ENCODE measurements at places on chromosomes 7 and 10.

DNA sequence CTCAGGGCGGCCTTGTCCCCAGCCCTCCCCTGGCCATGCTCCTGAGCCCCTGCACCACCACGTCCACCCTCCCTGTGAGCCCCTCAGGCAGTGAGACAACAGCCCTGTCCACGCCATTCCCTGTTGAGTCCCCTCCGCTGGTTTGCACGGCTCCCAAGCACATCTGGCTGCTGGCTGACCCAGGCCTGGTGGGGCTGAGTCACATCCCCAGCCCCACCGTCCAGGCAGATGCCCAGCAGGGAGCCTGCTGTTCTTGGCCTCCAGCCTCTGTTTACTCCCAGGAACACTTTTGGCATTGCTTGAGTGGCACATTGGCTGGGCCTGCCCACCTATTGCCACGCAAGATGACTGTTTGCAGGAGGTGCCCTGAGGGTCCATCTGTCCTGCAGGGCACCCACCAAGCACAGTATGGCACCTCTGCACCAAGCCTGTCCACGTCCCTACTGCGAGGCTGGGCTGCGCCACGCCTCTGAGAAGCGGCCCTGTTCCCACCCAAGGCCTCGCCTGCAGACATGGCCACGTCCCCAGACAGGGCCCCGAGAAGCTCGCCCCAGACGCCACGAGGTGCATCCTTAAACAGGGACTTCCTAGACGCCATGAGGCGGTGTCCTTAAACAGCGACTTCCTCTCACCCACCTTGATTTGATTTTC is 48.4 kb upstream of the INPP5A start:
- no peak for DNase-seq

GRCh38 chr10:28664369-28664740 is 13.0 kb upstream of the BAMBI start:
- no peak for DNase-seq

DNA sequence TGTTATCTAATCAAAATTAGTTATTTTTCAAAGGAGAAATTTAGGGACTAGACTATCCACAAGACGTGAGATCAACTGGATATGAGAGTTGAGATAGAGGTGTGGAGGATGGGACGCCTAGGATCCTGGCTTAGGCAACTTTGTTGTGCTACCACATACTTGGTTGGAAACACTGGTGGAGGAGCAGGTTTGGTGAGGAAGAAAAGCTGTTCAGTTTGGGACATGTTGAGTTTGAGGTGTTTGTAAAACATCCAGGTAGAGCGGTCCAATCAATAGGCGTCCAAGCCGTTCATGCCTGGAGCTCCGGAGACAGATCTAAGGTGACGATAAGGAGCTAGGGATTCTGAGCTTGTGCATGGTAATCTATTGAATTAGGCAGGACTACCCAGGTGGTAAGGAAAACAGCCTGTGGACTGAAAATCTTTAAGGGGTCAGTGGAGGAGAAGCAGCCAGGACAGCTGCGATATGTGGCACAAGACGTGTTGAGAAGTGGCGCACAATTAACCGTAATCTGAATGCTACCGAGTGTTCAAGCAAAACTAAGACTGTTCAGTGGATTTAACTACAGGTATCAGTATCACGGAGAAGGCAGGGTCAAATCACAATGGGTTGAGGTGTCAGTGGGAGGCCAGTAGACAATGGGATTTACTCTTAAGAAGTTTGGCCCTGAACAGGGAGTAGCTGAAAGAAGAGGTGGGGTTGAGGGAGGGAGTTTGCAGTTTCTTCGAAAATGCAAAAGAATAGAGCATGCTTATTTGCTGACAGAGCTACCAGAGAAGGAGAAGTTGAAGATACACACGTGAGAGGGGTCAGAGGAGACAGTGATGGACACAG is 16.1 kb upstream of the TRPV6 start:
- DNase-seq, result no peak

GRCh38 chr7:44162179-44162578 is 21.0 kb upstream of the MYL7 start:
- DNase-seq, result no peak

DNA sequence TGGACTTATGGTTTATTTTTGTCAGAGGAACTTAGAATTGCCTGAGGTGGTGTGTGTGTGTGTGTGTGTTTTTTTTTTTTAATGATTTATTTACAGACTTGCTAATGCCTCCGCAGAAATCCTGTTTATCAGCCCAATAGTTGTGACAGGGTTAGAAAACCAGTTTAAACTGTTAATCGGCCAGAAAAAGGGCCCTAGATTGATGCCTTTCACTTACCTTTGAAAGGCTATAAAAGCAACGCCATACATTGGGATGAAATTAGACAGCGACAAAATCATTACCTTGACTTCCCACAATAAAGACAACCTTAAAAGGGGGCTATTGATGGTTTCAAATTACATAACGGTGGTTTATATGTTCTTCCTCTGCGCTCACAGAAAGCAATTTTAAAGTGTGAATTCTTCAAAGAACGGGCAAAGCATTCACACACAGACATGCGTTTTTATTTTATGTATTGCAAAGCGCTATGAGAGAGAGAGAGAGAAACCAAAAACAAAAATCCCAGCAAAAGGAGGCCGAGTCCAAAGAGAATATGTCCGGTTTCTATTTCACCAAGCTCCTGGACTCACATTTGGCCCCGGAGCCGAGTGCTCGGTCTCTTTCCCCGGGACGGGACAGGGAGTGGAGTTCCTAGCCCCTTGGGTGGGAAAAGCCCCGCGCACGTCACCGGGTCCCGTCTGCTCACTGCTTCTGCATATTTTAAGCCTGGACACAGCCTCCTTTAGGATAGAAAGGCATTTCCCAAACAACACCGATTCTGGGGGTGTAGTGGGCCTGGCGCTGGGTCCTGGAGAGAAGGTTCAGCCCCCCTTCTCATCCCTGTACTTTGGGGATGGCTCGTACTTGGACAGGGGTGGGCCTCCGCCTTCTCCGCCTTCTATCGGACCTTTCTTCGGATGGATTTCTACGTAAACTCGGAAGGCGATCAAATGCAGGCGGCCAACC is 26.8 kb upstream of the VAX1 start:
- no peak for DNase-seq

GRCh38 chr7:157977306-157977705 is 610.3 kb downstream of the PTPRN2 start:
- DNase-seq, result no peak

GRCh38 chr10:21740989-21741388 is 207.0 kb downstream of the MLLT10 start:
- DNase-seq, result no peak

GRCh38 chr10:78437407-78437768 is 403.7 kb downstream of the RPS24 start:
- no peak for DNase-seq

- no peak for DNase-seq
Measured at GRCh38 chr7:2754086-2754485, 66.1 kb downstream of the AMZ1 start.

DNA sequence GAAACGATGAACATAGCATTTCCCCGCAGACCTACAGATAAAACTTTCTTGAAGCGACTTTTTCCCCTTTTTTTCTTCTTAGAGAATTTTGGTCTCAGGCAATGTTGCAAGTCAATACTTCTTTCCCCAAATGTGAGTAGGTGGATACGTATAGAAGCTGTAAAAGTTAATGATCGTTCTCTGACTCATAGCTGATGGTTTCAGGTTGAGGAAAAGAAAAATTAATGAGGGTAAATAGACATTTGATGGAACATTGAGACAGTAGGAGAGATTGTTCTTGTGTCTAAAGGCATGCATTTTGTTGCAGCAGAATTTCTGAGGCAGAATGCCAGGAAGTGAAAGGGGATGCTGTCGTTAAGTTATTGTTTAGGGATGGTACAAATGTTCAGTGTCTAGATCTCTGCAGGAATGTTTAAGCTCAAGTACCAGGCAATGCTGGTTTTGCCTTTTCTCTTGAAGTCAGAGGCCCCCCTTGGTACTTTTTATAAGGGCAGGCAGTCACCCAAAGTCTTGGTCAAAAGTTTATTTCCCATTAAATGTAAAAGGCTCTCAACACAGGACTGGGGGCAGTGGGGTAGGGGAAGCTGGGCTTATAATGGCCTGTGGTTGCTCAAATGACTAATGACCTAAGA is 9.3 kb downstream of the TCF7L2 start:
- DNase-seq, result no peak

DNA sequence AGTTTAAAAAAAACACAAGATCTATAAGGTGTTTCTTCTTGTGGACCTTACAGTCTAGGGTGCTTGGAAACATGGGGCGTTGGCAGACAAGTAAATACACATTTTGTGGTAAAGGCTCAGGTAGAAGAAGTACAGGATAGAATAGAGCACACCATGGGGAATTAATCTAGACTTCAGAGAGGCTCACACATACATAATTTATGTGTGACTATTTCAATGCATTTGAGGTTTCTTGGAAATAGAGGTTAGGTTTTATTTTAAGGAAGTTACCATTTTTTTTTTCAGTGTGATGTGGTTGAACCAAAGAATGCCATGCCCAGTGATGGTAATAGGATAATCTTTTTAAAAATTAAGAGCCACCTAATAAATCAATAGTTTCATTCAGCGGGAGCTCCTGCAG is 12.8 kb downstream of the CFTR start:
- no peak for DNase-seq

GRCh38 chr10:97898429-97898828 is 48.8 kb downstream of the GOLGA7B start:
- no peak for DNase-seq

- no peak for DNase-seq
Measured at GRCh38 chr10:86086418-86086817, 280.2 kb downstream of the GRID1 start.

DNA sequence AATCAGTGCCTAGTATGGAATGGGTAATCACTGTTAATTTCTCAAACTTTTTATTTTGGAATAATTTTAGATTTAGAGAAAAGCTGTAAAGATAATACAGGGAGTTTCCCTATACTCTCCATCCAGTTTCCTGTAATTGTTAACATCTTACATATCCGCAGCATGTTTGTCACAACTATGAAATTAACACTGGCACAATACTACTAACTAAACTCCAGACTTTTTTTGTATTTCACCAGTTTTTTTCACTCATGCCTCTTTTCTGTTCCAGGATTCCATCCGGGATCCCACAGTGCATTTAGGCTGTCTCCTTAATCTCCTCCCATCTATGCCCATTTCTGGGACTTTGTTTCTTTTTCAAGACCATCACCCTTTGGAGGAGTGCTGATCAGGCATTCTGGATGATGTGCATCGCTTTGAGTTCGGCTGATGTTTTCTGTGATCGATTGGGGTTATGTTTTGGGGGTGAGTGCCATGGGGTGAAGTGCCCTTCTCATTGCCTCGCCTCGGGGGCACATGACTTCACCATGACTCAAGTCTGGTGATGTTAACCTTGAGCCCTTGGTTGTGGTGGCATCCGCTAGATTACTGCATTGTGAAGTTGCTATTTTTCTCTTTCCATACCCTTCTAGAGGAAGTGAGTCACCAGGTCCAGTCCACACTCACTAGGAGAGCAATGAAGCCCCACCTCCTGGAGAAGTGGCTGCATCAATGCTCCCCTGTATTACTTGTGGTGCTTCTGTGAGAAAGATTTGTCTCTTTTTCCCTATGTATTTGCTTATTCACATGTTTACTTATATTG is 43.9 kb upstream of the GRB10 start:
- DNase-seq, result no peak

DNA sequence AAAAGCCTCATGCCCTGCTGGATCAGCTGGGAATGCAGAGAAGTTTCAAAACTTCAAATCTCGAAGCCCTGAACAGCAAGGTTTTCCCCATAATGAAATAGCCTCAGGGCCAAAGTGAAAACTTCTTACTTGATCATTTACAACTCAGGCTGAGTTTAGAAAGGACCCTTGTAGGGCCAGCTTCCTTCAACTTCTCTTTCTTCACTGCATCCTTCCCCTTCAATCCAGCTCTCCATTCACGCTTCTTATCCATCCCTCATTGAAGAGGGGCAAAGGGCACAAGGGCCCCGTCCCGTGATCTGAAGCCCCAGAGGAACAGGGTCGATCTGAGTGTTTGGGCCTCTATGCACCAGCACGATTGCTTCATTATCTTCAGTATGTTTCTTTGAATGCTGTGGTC is 392.2 kb upstream of the CELF2 start:
- no peak for DNase-seq

DNA sequence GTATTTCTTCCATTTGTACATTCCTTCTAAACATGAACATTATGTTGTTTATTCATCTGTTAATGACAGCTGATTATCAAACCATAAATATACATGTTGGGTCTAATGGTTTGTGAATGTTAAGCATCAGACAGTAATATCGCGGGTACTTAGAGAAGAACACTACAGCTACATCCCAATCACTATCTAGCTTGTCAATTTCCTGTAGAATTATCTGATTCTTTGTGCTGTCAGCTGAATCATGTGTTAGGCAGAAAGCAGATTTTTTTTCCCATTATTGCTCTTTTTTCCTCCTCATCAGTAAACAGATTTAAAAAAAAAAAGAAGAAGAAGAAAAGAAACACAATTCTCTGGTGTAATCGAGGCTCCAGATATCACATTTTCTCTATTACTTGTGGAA is 183.6 kb upstream of the CTBP2 start:
- no peak for DNase-seq

DNA sequence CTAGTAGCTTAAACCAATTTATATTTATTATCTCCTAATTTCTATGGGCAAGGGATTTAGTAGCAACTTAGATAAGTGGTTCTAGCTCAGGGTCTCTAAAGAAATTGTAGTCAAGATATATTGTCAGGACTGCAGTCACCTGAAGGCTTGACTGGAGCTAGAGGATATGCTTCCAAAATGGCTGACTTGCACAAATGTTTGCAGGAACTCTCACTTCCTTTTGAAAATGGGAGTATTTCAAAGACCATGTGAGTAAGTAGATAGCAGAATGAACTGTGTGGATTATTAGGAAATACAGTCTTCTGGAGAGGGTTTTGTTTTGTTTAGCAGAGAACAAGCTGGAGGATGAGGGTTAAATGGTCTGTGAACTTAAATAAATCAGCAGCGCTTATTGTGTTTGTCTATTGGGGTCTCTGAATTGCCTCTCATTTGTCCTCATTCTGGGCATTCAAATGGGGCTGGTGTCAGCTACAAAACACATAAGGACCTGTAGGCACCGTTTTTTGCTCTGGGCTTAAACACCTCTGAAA is 524.6 kb downstream of the LRMDA start:
- no peak for DNase-seq

DNA sequence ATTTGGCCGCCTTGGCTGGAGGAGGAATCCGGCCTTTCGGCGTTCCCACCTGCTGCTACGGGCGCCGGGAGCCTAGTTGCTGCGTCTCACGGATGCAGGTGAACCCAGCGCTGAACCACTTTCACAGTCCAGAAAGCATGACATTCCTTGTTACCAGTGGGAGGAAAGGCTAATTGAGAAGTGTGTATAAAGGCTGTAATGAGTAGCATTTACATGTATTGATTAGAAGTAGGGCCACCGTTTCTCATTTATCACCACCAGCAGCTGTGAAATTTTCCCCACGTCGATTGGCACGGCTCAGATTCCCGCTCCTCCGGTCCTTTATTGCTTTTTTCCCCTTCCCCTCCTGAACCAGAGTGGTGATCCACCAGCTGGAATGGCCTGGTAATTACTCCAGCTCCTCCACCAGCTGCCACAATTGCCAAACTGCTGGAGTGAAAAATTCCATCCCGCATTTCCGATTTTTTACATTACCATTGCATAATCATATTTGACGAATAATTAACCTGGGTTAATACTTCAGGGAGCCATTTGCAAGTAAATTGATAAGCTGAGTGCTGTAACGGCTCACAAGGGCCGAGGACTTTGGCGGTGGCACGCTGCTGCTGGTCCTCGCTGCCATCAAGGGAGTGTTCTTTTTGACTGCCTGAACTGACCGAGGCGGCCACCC is 153.3 kb downstream of the POU6F2 start:
- DNase-seq, result no peak

- DNase-seq, result no peak
Measured at GRCh38 chr7:49643321-49643720, 130.1 kb upstream of the VWC2 start.
